ENCODE measurements at places on chromosomes 2 and 18. TPM values are rescaled to one million over a fixed set of nuclear protein-coding genes. Genes with fewer than 3 reads are reported as not detected.

The ALMS1 gene
- 24.0 TPM for total RNA-seq

The DLX2 gene
- total RNA-seq: not detected

The SCYGR4 gene
- not detected for total RNA-seq

The MRPS9 gene
- total RNA-seq: 41.0 TPM

The ALPI gene
- total RNA-seq: not detected

The LRATD1 gene
- not detected for total RNA-seq

The SERPINB12 gene
- total RNA-seq: not detected

The CD8B2 gene
- 0.11 TPM for total RNA-seq

The DNAJC5G gene
- not detected for total RNA-seq

DNA sequence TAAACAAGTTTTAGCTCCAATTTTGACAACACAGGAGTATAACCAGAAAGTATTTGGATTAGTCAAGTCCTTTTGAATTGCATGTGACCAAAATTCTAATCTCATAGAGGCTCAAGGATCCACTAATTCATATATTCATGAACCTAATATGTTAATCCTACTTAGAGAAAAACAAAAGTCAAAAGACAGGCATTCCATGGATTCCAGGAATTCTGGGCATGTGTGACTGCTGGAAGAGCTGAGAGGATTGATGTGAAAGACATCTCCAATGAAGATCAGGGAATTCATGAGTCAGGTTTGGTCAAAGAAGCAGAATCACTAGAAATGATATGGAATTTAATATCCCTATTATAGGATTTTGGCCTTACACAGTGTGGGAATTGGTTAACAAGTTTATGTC lies 1494.6 kb upstream of the DDX18 start:
- no peaks in the 10 kb centered on the region for H3K4me1 ChIP-seq
- no peaks in the 10 kb centered on the region for H3K36me3 ChIP-seq
- no peak overlapping the region for H3K27ac ChIP-seq
- no peaks in the 10 kb centered on the region for H3K27me3 ChIP-seq
- no peak for DNase-seq

GRCh38 chr2:113088213-113088992 lies 20.6 kb downstream of the IL1F10 start:
- no peak overlapping the region for H3K27ac ChIP-seq
- H3K36me3 ChIP-seq: no peaks in the 10 kb centered on the region
- H3K27me3 ChIP-seq: peaks cover 3% of the 10 kb centered on the region
- H3K4me3 ChIP-seq: no peak overlapping the region

GRCh38 chr2:37644191-37644590 lies 27.3 kb downstream of the CDC42EP3 start:
- no peaks in the 10 kb centered on the region for H3K27me3 ChIP-seq
- H3K27ac ChIP-seq: peak overlapping the region; percentile 76
- H3K4me1 ChIP-seq: peaks cover 79% of the 10 kb centered on the region
- peaks cover 75% of the 10 kb centered on the region for H3K36me3 ChIP-seq

DNA sequence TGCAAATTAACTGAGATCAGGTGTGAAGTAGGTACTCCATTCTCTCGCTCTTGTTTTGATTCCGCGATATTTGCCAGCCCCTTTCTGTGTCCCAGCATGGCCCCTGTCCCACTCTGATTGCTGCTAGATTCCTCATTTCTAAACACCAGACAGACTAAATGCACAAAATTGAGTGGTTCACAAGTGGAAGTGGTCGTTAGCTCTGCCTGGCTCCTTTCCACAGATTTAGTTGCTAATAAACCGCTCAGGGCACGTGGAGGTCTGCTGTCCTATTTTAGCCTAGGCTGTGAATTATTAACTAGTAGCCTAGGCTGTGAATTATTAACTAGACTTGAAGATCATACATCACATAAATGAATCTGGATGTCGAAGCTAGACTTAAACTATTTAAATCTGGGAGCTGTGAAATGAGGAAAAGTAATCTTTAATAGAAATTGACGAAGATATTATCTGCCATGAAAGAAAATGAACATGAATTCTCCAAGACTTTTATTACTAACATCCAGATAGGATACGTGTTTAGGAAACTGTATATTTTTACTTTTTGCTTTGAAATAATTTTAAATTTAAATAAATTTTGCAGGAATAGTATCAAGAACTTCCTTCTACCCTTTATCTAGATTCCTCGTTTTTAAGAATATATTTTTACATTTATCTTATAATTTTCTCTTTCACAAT lies 3.7 kb downstream of the IL1RL2 start:
- H3K4me1 ChIP-seq: peaks cover 18% of the 10 kb centered on the region
- no peak overlapping the region for H3K27ac ChIP-seq
- H3K4me3 ChIP-seq: no peak overlapping the region
- DNase-seq: no peak

DNA sequence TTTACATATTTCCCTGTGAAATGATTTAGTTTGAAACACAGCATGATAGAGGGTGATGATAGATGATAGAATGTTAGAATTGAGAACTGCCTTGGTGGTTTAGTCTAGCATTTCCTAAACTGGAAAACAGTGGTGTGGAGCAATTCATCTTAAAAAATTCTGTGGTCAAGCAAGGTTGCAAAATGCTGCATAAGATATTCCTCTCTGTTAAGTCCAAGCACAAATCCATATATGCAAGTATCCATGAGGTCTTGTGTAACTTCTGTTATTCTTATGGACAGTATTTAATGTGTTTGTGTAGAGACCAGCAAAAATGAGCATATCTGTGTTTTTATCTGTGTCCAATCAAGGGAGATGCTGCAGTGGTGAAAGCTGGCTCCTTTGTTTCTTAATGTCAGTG lies 30.0 kb downstream of the CPS1 start:
- H3K36me3 ChIP-seq: no peaks in the 10 kb centered on the region
- H3K27me3 ChIP-seq: no peaks in the 10 kb centered on the region
- H3K27ac ChIP-seq: no peak overlapping the region
- no peak overlapping the region for H3K4me3 ChIP-seq
- no peak for DNase-seq

DNA sequence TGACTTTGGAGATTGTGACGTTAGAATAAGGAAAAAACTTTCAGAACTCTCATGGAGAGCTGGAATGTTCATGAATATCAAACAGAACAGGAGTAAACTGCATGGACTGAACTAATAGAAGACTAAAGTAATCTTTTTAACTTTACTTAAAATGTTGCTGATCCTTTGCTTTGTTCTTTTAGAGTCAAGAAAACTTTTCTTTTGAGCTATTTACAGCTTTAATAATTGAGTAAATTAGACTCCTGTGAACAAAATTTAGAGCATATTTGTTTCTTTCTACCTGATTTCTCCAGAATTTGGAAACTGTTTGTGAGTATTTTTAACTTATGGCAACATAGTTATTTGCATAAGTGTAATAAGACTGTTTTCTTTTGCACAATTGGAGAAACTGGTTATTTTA lies 146.3 kb downstream of the CDCA7 start:
- H3K27me3 ChIP-seq: peaks cover 15% of the 10 kb centered on the region
- H3K4me3 ChIP-seq: no peak overlapping the region

DNA sequence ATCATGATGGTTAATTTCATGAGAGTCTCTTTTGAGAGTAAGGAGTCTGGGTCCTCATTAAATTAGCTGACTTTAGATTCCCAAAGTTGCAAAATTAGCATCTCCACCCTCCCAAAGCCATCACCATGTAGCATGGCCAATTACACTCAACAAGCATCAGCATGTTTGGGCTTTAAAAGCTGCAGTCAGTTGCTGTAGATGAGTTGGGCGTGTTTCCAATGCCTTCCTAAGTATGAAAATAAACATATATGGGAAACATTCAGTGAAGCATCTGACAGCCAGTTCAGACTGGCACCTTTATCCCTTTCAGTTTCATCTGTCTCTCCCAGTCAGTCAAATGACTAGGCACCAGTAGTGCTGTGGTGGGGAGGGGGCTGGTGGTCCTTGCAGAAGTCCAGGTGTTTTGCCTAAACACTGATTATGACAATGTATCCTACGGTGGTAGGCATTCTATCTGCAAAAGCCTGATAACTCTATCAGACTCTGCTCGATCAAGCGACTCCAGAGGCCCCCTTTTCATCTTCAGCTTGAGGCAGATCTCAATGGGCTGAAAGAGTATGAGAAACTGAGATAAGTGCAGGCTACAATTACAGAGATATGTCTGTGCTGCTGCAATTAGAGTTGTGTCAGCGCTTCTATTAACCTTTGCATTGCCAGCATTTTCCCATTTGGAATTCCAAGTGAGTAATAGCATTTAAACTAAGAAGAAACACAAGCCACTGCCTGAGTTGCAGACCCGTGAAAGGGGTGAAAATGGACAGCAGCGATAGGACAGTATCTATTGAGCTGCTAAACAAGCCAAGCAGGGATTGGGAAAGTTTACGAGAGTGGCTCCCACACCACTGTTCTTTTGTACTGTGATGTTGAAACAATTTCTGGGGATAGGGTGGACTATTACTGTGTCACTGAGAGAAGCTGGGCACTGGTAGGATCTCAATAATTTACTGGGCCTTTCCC lies 67.3 kb upstream of the SPOPL start:
- H3K4me3 ChIP-seq: no peak overlapping the region
- no peaks in the 10 kb centered on the region for H3K36me3 ChIP-seq
- H3K4me1 ChIP-seq: peaks cover 7% of the 10 kb centered on the region
- H3K27me3 ChIP-seq: no peaks in the 10 kb centered on the region

GRCh38 chr18:55840601-55841170 lies 252.7 kb upstream of the TCF4 start:
- H3K4me3 ChIP-seq: no peak overlapping the region
- no peaks in the 10 kb centered on the region for H3K27me3 ChIP-seq
- DNase-seq: no peak
- no peak overlapping the region for H3K27ac ChIP-seq
- H3K4me1 ChIP-seq: no peaks in the 10 kb centered on the region

DNA sequence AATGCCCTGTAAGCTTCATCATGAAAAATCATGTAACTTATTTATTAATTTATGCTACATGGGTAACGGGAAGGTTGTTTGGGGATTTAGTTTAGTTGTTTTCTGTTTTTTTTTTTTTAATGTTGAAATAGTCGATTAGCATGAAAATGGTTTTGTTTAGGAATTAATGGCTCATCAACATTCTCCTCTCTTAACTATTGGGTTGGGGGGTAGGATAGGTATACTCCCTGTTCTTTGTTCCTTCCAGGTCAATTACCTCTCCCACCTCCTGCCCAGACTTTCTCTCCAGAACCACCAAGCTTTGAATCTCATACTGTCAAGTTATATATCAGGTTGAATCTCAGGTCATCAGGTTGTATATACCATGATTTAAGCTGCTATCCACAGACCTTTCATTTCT lies 568.7 kb upstream of the DSEL start:
- H3K36me3 ChIP-seq: no peaks in the 10 kb centered on the region
- no peaks in the 10 kb centered on the region for H3K4me1 ChIP-seq
- H3K4me3 ChIP-seq: no peak overlapping the region
- H3K27me3 ChIP-seq: no peaks in the 10 kb centered on the region
- DNase-seq: no peak

GRCh38 chr2:106059416-106060065 lies 134.6 kb downstream of the UXS1 start:
- no peak overlapping the region for H3K4me3 ChIP-seq
- no peaks in the 10 kb centered on the region for H3K36me3 ChIP-seq
- no peak for DNase-seq
- H3K27me3 ChIP-seq: no peaks in the 10 kb centered on the region

GRCh38 chr2:25821225-25822056 lies 56.8 kb downstream of the ASXL2 start:
- H3K27me3 ChIP-seq: no peaks in the 10 kb centered on the region
- peak overlapping the region; percentile 72 for H3K4me3 ChIP-seq
- no peak for DNase-seq
- H3K4me1 ChIP-seq: peaks cover 76% of the 10 kb centered on the region
- H3K36me3 ChIP-seq: peaks cover 21% of the 10 kb centered on the region

GRCh38 chr2:240798327-240798905 lies 21.6 kb downstream of the KIF1A start:
- no peak overlapping the region for H3K27ac ChIP-seq
- no peaks in the 10 kb centered on the region for H3K4me1 ChIP-seq
- no peak for DNase-seq
- H3K4me3 ChIP-seq: no peak overlapping the region
- peaks cover 4% of the 10 kb centered on the region for H3K27me3 ChIP-seq

DNA sequence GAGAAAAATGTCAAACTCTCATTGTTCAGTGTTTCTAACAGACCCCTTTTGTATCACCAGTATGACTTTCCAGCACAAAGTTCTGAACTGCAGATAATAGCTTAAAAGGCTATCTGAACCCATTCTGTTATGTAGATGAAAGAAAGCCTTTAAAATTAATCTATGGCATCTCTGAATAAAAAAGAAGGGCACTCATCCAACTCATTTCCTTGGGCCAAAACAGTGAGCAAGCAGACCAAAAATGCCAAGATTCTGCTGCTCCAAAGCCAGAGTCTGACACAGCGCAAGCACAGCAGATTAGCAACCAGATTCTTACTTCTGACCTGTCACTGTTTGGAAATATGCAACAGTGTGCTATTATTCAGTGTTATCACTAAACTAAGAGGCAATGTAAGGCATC lies 22.6 kb upstream of the ITGA6 start:
- no peaks in the 10 kb centered on the region for H3K36me3 ChIP-seq
- DNase-seq: no peak
- no peaks in the 10 kb centered on the region for H3K4me1 ChIP-seq
- H3K27ac ChIP-seq: no peak overlapping the region

DNA sequence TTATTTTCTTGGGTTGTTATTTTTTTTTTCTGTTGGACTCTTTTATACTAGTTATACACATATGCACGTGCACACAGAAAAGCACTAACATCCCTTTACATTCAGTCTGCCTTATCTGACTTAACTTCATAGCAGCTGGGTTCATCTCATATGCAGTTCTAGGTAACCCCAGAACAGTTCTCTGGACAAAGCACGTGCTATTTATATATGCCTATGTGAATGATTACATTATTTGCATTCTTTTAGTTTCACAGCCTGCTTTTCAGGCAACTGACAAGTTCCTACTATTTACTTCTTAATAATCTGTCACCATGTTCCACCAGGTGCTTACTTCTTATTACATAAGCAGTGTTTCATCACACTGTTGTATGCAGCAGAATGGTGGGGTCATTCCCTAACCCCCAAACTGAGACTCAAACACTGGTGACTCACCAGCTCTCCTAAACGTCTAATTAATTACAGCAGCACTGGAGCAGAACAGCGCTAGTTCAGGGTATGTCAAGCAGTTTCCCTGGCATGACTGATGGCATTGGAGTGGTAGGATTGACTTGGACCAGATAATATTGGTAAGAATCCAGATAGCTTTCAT lies 372.8 kb downstream of the CLIP4 start:
- H3K36me3 ChIP-seq: no peaks in the 10 kb centered on the region
- peaks cover 2% of the 10 kb centered on the region for H3K27me3 ChIP-seq
- no peak overlapping the region for H3K4me3 ChIP-seq
- no peak overlapping the region for H3K27ac ChIP-seq
- no peaks in the 10 kb centered on the region for H3K4me1 ChIP-seq
- no peak for DNase-seq

DNA sequence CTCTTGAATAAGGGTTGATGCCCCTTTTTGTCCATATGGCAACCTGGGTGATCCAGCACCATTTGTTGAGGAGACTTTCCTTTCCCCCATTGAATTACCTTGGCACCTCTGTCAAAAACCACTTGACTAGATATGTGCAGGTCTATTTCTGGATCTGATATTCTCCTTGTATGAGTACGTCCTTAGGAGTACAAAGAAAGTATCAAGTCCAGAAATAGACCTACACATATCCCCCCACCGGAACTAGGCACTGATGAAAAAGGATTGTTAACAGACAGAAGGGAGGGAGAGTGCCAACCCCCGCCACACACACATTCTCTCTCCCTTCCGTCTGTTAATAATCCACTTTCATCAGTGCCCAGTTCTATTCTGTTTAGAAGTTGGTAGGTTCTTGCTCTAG lies 225.0 kb downstream of the TMEM163 start:
- peaks cover 4% of the 10 kb centered on the region for H3K27me3 ChIP-seq
- no peaks in the 10 kb centered on the region for H3K36me3 ChIP-seq
- no peak overlapping the region for H3K27ac ChIP-seq
- H3K4me3 ChIP-seq: no peak overlapping the region
- H3K4me1 ChIP-seq: no peaks in the 10 kb centered on the region

GRCh38 chr2:147847746-147848391 lies 3.0 kb downstream of the ACVR2A start:
- H3K36me3 ChIP-seq: peaks cover 2% of the 10 kb centered on the region
- H3K27me3 ChIP-seq: peaks cover 7% of the 10 kb centered on the region
- peaks cover 56% of the 10 kb centered on the region for H3K4me1 ChIP-seq
- no peak overlapping the region for H3K4me3 ChIP-seq
- H3K27ac ChIP-seq: no peak overlapping the region
